ENCODE measurements at places on chromosomes 5 and 9. TPM values are rescaled to one million over a fixed set of nuclear protein-coding genes. Genes with fewer than 3 reads are reported as not detected.

GRCh38 chr5:83721953-83722901, 1.6 kb upstream of the HAPLN1 start:
- peak overlapping the region; percentile 70 for H3K4me3 ChIP-seq
- no peak overlapping the region for H3K27ac ChIP-seq
- peaks cover 52% of the 10 kb centered on the region for H3K27me3 ChIP-seq
- no peaks in the 10 kb centered on the region for H3K36me3 ChIP-seq

- DNase-seq = no peak
- H3K27ac ChIP-seq = no peak overlapping the region
- no peaks in the 10 kb centered on the region for H3K36me3 ChIP-seq
- no peak overlapping the region for H3K4me3 ChIP-seq
- no peaks in the 10 kb centered on the region for H3K4me1 ChIP-seq
- H3K27me3 ChIP-seq = no peaks in the 10 kb centered on the region
Measured at GRCh38 chr5:119852140-119852539, 222.8 kb downstream of the FAM170A start.

- H3K36me3 ChIP-seq = no peaks in the 10 kb centered on the region
- H3K4me3 ChIP-seq = no peak overlapping the region
- H3K27ac ChIP-seq = no peak overlapping the region
- H3K27me3 ChIP-seq = peaks cover 11% of the 10 kb centered on the region
Measured at GRCh38 chr5:171268700-171269620, 40.1 kb upstream of the TLX3 start.

DNA sequence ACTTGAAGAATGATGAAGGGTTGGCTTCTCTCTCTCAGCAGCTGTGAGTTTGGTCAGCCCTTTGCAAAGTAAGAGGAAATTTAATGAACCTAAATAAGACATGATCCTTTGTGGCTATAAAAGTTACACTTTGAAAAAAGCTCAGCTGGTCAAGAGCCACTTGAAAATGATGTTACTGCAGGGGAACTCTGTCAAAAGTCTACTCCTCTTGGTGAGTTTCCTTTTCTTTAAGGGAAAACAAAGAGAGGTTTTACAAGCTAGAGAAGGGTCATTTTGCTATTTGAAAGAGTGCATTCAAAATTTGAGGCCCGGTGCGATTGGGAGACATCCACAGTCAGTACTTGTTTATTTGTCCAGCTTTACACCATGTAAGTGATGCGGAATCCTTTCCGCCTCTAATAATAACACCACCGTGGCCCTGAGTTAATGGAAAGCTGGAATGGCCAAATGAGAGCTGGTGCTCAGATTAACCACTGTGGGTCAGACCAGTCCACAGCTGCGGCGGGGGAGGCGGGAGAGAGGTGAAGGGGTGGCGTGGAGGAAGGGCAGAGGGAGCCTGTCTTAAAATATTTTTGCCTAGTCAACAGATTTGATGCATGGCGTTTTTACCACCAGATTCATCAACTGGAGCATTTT, 404.0 kb downstream of the TLE4 start:
- no peak overlapping the region for H3K27ac ChIP-seq
- no peaks in the 10 kb centered on the region for H3K36me3 ChIP-seq
- H3K27me3 ChIP-seq = peaks cover 2% of the 10 kb centered on the region
- H3K4me1 ChIP-seq = no peaks in the 10 kb centered on the region
- no peak overlapping the region for H3K4me3 ChIP-seq

- H3K4me3 ChIP-seq = no peak overlapping the region
- no peak overlapping the region for H3K27ac ChIP-seq
- peaks cover 16% of the 10 kb centered on the region for H3K27me3 ChIP-seq
- DNase-seq = no peak
Measured at GRCh38 chr5:167570431-167570830, 721.0 kb upstream of the WWC1 start.

DNA sequence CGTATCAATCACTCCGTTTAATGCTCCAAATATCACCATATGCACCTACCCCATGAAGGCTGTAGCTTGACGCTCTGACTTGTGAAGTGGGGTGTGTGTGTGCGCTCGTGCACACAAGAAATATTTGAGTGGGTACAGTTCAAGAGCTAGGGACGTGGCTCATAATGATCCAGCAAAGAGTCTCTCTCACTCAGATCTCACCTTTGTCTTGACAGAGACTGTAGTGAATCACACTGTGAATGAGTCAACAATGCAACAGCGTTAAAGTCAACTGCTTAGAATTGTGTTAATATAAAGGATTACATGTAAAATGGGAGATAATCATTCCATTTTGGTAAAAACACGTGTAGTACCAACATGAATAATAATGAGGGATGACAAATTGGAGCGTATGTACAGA, 119.4 kb downstream of the MED27 start:
- H3K4me1 ChIP-seq = peaks cover 1% of the 10 kb centered on the region
- peaks cover 4% of the 10 kb centered on the region for H3K36me3 ChIP-seq
- DNase-seq = no peak
- no peak overlapping the region for H3K27ac ChIP-seq

- H3K27ac ChIP-seq = no peak overlapping the region
- no peak overlapping the region for H3K4me3 ChIP-seq
- H3K4me1 ChIP-seq = peaks cover 3% of the 10 kb centered on the region
- no peak for DNase-seq
Measured at GRCh38 chr5:40033009-40033408, 608.2 kb upstream of the DAB2 start.

Gene FOXD4
- total RNA-seq = not detected

Gene TMEM215
- not detected for total RNA-seq

Gene SCGB3A1
- total RNA-seq = not detected

Gene PKD2L2
- not detected for total RNA-seq

DNA sequence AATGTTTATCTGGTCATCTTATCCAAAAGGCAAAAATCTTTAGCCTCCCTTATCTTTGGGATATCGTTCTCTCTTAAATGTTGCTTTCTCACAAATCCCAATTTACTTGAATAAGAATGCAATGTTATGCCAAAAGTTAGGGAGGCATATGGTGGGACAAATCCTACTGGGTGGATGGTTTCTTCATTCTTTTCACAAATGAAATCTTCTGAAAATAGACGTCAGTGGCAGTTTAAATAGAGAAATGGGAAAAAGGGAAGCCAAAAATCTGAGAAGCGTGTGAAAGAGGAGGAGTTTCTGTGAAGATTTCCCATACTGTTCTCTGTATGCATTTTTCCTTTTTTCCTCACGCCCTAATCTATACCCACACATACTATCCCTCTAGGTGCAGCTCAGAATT, 2.5 kb upstream of the PCDHAC1 start:
- no peak for DNase-seq
- no peak overlapping the region for H3K27ac ChIP-seq
- H3K4me1 ChIP-seq = no peaks in the 10 kb centered on the region
- no peak overlapping the region for H3K4me3 ChIP-seq
- H3K27me3 ChIP-seq = peaks cover 16% of the 10 kb centered on the region
- H3K36me3 ChIP-seq = no peaks in the 10 kb centered on the region

GRCh38 chr9:112489039-112489546, 2.5 kb downstream of the KIAA1958 start:
- peaks cover 21% of the 10 kb centered on the region for H3K36me3 ChIP-seq
- H3K4me3 ChIP-seq = no peak overlapping the region
- H3K4me1 ChIP-seq = peaks cover 28% of the 10 kb centered on the region
- H3K27ac ChIP-seq = no peak overlapping the region

Gene CATSPER3
- total RNA-seq = 0.64 TPM

DNA sequence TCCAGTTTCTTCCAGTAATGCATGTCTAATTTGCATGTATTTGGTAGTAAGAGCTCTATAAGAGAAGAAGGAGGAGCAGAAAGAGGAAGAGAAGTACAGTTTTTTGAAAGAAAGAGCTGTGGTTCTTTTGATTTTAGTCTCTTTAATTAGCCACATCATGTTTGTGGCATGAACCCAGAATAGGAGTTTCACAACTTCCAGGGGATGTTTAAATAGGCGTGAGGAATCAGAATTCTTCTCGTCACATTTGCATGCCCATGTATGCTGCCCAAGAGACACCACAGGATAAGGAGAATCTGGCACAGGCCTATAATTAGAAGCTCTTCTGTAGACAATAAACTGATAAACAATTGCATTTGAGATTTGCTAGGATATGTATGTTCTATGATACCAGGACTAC, 78.7 kb downstream of the GAS1 start:
- H3K4me3 ChIP-seq = no peak overlapping the region
- no peaks in the 10 kb centered on the region for H3K36me3 ChIP-seq
- H3K27me3 ChIP-seq = no peaks in the 10 kb centered on the region
- no peaks in the 10 kb centered on the region for H3K4me1 ChIP-seq
- no peak overlapping the region for H3K27ac ChIP-seq

- H3K27ac ChIP-seq = peak overlapping the region; percentile 69
- no peaks in the 10 kb centered on the region for H3K36me3 ChIP-seq
- no peak for DNase-seq
- H3K27me3 ChIP-seq = peaks cover 5% of the 10 kb centered on the region
- peak overlapping the region; percentile 76 for H3K4me3 ChIP-seq
- H3K4me1 ChIP-seq = peaks cover 32% of the 10 kb centered on the region
Measured at GRCh38 chr9:90000925-90001324, 396.1 kb downstream of the GADD45G start.
